ENCODE measurements at places on chromosomes 2 and 18.

DNA sequence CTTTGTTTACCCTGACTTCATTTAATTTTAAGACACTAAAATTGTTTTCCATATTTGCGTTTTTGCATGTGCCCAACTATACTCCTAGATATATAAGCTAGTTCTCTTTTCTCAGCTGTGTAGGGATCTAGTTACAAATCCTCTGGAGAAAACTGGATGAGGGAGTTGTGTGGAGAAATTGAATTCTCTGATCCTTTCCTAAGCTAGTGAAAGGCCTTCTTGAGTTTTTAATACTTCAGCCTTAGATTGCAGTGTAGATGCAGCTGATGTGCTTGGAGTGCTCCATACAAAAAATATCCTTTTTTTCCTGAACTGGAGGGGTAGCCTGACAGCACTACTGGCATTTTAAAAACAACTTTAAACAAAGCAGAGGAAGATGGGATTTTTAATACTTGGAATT, 8.6 kb upstream of the MTX2 start:
- no peak for DNase-seq

DNA sequence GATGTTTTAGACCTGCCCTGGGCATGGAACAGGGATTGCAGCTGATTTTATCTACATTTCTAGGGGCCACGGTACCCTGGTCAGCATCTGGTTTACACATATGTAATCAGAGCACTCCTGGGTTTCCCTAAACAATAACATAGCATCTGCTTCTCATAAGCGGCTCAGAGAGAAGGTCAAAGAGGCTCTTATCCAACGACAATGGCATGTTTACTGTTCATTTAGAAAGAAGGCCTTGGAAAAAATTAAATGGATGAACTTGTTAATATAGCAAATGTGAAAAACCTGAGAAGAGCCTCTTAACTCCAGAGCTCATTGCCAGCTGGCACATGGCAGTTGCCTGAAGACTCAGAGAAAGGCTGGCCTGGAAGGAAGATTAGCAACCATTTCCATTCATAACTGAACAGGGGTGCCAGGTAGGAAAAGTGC, 202.8 kb upstream of the THUMPD2 start:
- DNase-seq, result no peak

DNA sequence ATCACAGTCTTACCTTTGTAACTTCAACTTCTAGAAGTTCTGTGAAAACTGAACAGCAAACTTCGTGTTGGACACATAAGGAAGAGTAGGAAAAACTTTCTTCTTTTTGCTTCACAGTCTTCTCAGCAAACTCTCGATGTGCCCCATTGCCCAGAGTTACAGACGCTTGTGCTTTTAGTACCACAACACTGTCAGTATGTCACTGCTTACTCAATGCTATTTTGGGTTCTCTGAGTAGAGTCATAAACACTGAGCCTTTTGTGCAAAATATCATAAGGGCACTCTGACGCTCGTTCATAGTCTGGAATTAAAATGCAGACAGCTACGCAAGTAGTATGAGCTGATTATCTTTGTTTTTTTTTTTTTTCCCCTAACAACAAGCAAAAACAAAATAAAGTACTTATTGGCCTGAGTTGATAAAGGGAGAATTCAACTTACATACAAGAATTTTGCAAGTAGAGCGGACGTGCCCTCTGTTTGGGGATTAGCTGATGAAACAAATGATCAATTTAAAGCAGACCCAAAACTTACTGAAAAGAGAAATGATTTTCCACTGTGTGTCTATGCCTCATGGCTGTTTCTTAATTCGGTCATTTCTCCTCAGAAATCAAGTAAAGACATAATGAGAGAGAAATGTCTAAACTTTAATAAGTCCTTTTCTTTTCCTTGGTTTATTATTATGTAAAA, at the start of gene CDH19:
Gene CDH19, minus strand, starts transcription at position 150 of the 687 bp plus-strand sequence. CDS start 31,886 bp downstream, outside the sequence.
- no peak for DNase-seq

DNA sequence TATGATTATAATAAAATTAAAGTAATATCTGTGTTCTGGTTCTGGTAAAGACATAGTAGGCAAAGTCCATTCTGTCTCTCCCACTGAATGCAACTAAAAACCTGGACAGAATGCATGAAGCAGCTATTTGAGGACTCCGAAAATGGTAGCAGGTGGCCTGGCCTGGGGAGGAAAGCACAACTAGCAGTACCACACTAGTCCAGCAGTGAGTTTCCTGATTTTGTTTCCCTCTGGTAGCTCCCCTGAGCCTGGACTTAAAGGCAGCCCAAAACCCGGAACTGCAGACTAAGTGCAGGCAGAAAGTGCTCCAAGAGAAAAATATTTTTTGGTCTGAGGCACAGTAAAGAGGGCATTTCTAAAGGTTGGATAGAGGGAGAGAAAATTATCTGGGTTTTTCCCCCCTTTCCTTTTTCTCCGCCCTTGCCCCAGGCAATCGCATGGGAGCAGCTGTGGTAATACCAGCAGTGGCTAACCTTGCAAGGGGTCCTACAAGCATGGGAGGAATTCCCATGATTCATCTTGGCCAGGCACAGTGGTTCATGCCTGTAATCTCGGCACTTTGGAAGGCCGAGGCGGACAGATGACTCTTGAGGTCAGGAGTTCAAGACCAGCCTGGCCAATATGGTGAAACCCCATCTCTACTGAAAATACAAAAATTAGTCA, 32.3 kb downstream of the ASXL2 start:
- DNase-seq, result no peak

GRCh38 chr2:201262718-201263117, 2.4 kb downstream of the CASP8 start:
- DNase-seq, result no peak

DNA sequence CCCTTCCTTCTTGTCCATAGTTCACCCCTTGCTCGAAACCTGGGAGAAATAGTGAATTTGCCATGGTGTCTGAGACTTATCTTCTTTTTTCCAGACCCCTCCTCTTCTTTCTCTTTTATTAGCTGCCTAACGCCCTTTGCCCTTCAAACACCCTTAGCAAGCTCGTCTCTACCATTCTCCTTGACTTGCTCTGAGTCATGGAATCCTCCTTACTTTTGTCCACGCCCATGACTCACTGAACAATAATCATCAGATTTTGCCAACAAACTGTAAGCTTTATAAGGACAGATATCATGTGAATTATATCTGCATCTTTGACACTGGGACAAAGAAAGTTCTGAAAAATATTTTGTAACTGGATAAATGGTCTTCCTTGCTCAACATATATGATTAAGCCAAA, 67.1 kb upstream of the CNTNAP5 start:
- DNase-seq, result no peak

DNA sequence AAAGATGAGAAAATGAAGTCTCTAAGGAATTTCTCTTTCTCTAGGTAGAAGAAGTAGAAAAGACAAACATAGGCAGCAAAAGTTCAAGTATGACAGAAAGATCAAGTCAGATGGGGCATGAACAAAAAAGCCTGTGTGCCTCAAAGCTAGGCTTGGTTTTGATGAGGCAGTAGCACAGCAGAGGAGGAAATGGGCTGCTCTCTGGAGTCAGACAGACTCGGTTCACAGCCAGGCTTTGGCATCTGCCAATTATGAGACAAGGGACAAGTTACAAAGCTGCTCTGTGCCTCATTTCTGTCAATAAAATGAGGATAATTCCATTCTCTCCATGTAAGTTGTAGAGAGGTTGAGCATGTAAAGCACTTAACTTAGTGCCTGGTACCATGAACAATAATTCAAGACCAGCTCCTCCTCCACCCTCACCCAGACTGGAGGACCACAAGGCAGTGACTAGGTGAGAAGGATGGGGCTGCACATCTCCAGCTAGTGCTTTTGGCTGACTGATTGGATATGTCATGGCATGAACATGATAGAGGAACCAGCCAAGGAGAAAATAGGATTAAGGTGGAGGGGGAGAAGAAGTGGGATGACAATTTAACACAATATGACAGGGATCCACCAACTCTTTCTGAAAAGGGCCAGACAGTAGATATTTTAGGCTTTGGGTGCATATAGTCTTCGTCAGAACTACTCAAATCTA, 84.6 kb downstream of the TMEM163 start:
- DNase-seq, result no peak

DNA sequence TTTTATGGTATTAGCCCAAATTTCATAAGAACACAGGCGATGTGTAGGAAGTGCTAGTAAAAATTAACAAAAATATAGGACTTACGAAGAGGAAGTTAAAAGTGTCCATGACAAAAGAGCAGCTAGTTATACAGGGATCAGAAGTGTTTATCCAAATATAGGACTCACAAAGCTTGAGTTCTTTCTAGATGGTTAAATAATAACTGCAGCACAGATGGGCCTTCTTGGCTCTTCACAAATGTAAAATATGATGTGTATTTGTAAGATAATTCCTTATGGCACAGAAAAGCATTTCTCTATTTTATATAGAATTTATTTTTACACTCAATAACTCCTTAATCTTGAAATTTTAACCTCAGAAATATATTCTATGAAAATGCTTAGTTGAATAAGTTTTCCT, 100.9 kb upstream of the SPHKAP start:
- no peak for DNase-seq

- no peak for DNase-seq
Measured at GRCh38 chr2:106208874-106209273, 14.8 kb upstream of the UXS1 start.

GRCh38 chr18:55751476-55751875, 163.5 kb upstream of the TCF4 start:
- no peak for DNase-seq

GRCh38 chr2:6986912-6987361, 69.7 kb downstream of the RNF144A start:
- DNase-seq, result no peak

DNA sequence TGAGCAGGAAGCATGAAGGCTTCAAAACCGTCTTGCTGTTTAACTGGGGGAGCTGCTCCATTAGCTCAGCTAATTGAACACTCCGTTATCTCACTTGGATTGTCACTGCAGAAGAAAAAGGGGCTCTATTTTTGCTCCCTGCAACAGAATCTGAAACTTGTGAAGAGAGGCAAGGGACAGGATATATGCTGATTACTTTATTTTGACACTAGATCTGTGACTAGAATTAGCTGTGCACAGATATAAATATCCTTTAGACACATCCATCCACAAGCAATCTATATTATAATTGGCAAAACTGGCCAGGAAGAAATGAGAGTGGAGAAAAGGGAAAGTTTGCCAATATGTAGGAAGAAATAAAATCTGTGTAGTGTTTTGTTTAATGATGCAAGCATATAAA, 700.1 kb upstream of the CHAC2 start:
- DNase-seq, result no peak

- DNase-seq, result no peak
Measured at GRCh38 chr2:18975506-18976167, 382.8 kb downstream of the OSR1 start.

- no peak for DNase-seq
Measured at GRCh38 chr18:50642439-50642838, 82.6 kb downstream of the MAPK4 start.

- DNase-seq, result no peak
Measured at GRCh38 chr2:207202645-207203044, 36.9 kb upstream of the KLF7 start.

GRCh38 chr18:7803956-7804469, 236.9 kb downstream of the PTPRM start:
- no peak for DNase-seq

DNA sequence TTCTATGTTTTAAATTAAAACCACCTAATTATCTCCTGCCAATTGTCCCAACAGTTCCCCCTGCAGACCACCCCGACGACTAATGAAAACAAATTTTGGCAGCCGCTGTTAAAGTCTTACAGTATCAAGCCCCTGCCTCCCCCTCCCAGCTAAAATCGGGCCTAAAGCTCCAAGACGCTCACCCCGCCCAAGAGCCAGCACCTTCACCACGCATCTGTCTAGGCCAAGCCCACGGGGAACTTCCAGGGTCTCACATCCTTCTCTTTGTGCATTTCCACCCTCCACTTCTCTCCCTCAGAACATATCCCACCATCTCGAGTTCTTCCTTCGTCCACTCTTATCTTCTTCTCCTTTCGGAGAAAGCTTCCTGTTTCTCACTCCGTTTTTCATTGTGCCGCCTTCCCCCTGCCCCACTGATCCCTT, 445 bp downstream of the PRPF40A start:
- DNase-seq, result peak; percentile 34

- no peak for DNase-seq
Measured at GRCh38 chr18:37383036-37383785, 182.4 kb downstream of the CELF4 start.

GRCh38 chr2:29963972-29964570, 42.7 kb upstream of the ALK start:
- no peak for DNase-seq

- DNase-seq, result no peak
Measured at GRCh38 chr2:64957109-64957903, 31.9 kb upstream of the SLC1A4 start.

GRCh38 chr2:98445683-98446581, 1.3 kb downstream of the INPP4A start:
- DNase-seq, result no peak

GRCh38 chr2:8224347-8225190, 457.3 kb upstream of the ID2 start:
- no peak for DNase-seq

DNA sequence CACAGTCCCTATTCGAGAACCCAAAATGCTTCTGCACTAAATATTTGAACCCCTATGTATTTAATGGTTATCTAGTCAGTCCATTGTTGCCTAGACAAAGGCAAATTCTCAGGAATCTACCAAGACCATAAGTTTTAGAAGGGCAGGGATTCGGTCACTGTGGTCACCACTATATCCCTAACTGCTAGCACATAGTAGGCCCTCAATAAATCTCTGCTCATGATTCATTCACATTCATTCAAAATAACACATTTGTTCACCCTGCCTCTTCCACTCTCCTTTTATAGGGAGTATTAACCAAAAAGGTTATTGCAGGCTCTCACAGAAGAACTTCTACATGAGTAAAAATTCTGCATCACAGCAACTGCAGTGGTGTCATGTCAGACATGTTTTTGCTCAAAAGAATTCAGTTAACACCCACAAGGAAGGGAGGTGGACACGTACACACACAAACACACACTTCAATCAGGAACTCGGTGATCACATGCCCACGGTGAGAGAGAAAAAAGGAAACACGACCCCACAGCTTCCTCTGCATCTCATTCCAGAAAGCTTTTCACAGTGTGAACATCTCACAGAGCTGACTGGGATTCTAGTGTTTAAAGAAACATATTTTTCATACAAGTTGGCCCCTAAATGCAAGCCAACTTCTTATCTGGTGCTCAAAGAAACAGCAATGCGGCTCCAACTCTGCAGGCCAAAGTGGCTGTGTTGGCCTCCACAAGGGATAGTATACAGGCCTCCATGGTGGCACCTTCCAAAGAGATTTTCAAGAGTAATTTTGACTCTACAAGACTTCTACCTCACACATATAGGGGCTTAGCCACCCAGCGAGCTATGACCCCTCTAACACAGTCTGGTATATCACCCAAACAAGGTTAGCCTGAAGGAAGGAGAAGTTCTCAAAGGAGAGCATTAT, 98.0 kb downstream of the ANKRD44 start:
- no peak for DNase-seq

GRCh38 chr2:107028661-107029060, 142.7 kb upstream of the ST6GAL2 start:
- DNase-seq, result no peak

DNA sequence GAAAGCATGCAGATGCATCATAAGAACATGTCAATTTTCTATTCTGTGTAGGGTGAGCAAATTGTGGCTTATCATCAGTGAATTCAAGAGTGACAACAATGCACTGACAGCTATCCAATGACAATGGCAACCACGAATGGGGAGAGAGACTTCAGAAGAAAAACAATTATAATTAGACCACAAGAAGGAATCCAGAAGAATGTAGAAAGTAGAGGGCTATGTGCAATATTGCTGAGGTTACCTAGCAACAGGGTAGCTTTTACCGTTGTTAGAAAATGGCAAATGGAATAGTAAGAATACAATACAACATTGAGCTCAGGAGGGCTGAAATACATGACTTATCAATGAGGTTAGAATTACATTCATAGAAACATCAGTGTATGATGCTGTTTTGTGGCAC, 71.1 kb upstream of the SESTD1 start:
- DNase-seq, result no peak

GRCh38 chr2:158828378-158829164, 33.5 kb downstream of the DAPL1 start:
- DNase-seq, result no peak
